ENCODE measurements at places on chromosomes 16 and 17. TPM values are rescaled to one million over a fixed set of nuclear protein-coding genes. Genes with fewer than 3 reads are reported as not detected.

GRCh38 chr16:85819245-85819644, 19.8 kb downstream of the COX4I1 start:
- peak; percentile 73 for DNase-seq
- H3K4me3 ChIP-seq, result no peak overlapping the region
- no peaks in the 10 kb centered on the region for H3K27me3 ChIP-seq
- no peak overlapping the region for H3K27ac ChIP-seq

GRCh38 chr17:68029512-68030215, 5.9 kb upstream of the KPNA2 start:
- H3K36me3 ChIP-seq, result no peaks in the 10 kb centered on the region
- no peaks in the 10 kb centered on the region for H3K27me3 ChIP-seq
- H3K27ac ChIP-seq, result no peak overlapping the region
- H3K4me1 ChIP-seq, result peaks cover 3% of the 10 kb centered on the region
- DNase-seq, result no peak

DNA sequence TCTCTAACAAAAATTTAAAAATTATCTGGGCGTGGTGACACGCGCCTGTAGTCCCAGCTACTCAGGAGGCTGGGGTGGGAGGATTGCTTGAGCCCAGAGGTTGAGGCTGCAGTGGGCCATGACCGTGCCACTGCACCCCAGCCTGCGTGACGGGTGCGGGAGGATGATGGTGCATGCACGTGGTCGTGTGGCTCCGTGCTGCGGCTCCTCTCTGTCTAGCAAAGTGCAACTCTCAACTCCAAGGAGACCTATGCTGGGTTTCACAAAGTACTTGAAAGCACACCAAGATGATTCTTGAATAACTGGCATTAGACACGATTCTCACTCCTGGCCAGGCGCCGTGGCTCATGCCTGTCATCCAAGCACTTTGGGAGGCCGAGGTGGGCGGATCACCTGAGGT, 25.8 kb downstream of the NXN start:
- no peak for DNase-seq
- H3K27me3 ChIP-seq, result no peaks in the 10 kb centered on the region
- no peak overlapping the region for H3K27ac ChIP-seq
- no peak overlapping the region for H3K4me3 ChIP-seq

DNA sequence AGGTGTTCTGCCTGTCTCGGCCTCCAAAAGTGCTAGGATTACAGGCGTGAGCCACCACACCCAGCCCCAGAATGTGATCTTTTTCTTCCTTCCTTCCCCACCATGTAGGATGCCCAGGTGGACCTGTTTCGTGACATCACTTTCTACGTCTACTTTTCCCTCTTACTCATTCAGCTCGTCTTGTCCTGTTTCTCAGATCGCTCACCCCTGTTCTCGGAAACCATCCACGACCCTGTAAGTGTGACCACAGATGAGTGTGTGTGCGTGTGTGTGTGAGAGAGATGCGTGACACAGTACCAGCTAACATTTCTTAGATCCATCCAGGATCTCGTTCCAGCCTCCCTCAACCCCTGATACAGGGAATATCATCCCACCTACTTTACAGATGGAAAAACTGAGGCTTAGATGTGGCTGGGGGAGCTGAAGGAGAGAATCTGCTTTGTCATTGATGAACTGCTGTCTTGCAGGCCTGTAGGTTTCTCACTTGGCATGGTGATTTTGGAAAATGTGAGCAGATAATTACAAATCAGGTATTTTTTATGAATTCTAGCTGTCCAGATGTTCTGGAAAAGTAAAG, 67.1 kb downstream of the ABCC1 start:
- DNase-seq, result no peak
- H3K36me3 ChIP-seq, result peaks cover 79% of the 10 kb centered on the region
- H3K4me1 ChIP-seq, result no peaks in the 10 kb centered on the region
- no peak overlapping the region for H3K4me3 ChIP-seq
- no peak overlapping the region for H3K27ac ChIP-seq
- H3K27me3 ChIP-seq, result no peaks in the 10 kb centered on the region

DNA sequence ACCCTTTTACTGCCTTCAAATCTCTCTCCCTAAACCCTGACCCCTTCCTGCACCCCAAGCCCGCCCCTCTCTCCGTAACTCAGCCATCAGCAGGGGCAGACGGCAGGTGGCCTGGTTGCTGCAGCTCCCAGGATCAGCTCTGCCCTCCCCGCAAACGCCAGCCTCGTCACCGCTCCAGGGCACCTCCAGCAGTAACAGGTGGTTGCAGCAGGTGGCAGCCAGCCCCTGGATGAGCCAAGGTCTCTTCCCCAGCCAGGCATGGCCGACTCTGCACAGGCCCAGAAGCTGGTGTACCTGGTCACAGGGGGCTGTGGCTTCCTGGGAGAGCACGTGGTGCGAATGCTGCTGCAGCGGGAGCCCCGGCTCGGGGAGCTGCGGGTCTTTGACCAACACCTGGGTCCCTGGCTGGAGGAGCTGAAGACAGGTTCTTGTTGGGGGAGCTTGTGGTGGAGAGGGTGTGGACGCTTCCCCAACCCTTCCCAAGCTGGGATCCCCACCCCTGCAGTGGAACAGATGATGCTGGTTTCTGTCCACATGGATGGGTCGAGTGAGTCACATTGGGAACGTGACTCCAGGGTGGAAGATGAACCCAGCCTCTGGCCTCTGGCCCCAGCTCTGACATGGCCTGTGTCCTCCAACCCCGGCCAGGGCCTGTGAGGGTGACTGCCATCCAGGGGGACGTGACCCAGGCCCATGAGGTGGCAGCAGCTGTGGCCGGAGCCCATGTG, 558 bp downstream of the HSD3B7 start:
- no peaks in the 10 kb centered on the region for H3K36me3 ChIP-seq
- H3K4me1 ChIP-seq, result no peaks in the 10 kb centered on the region
- no peak overlapping the region for H3K27ac ChIP-seq
- DNase-seq, result no peak

SLC47A1 gene
- 2.7 TPM for total RNA-seq

DNA sequence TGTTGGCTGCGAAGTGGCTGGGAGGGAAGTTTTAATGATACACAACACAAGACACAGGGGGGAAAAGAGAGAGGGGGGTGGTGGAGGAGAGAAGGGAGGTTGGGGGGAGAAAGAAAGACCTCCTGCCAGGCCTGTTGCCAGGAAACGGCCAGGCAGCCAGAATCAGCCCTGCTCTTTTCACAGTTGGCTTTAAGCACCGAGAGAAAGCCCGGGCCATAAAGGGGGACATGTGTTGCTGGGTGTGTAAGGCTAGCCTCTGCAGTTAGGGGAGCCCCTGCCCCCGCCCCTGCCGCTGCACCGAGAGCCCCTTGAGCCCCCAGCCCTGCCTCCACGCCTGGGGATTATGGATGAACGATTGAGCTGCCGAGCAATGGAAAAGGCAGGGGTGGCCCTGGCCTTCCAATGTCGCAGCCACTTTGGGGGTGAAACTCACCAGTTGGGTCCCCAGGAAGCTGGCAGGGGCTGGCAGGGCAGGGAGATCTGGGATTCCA, 13.9 kb upstream of the WNT3 start:
- H3K27ac ChIP-seq, result no peak overlapping the region
- no peak overlapping the region for H3K4me3 ChIP-seq
- H3K4me1 ChIP-seq, result no peaks in the 10 kb centered on the region
- H3K36me3 ChIP-seq, result no peaks in the 10 kb centered on the region
- DNase-seq, result no peak
- H3K27me3 ChIP-seq, result no peaks in the 10 kb centered on the region

DNA sequence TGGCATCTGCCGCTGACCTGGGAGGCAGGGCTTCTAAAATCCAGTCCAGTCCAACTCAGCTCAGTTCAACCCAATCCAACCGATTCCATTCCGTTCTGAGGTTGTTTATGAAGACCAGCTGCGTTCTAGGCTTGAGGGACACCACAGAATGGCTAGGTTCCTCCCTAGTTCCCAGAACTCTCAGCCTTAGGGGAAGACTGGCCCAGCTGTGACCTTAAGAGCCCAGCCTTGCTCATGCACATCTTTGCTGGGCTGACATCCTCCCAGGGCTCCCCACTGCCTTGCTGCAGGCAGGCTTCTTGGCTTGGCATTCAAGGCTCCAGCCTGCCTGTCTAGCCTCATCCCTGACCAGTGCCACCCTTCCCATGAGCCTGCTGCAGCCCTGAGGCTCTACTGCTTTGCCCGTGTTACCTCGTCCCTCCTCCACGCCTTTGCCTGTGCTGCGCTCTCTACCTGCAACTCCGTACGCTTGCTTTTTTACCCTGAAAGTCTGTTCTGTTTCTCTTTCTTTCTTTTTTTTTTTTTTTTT, 7.9 kb downstream of the SLC12A3 start:
- no peaks in the 10 kb centered on the region for H3K27me3 ChIP-seq
- no peak for DNase-seq
- H3K27ac ChIP-seq, result no peak overlapping the region
- H3K4me3 ChIP-seq, result no peak overlapping the region
- no peaks in the 10 kb centered on the region for H3K4me1 ChIP-seq

USP32 gene
- 58.1 TPM for total RNA-seq

- H3K36me3 ChIP-seq, result no peaks in the 10 kb centered on the region
- H3K4me1 ChIP-seq, result no peaks in the 10 kb centered on the region
- H3K27ac ChIP-seq, result no peak overlapping the region
- no peaks in the 10 kb centered on the region for H3K27me3 ChIP-seq
- no peak overlapping the region for H3K4me3 ChIP-seq
- DNase-seq, result no peak
These were observed 79.0 kb upstream of the CDC42EP4 start for GRCh38 chr17:73390851-73391250.

SLC52A1 gene
- total RNA-seq, result 0.37 TPM

DNA sequence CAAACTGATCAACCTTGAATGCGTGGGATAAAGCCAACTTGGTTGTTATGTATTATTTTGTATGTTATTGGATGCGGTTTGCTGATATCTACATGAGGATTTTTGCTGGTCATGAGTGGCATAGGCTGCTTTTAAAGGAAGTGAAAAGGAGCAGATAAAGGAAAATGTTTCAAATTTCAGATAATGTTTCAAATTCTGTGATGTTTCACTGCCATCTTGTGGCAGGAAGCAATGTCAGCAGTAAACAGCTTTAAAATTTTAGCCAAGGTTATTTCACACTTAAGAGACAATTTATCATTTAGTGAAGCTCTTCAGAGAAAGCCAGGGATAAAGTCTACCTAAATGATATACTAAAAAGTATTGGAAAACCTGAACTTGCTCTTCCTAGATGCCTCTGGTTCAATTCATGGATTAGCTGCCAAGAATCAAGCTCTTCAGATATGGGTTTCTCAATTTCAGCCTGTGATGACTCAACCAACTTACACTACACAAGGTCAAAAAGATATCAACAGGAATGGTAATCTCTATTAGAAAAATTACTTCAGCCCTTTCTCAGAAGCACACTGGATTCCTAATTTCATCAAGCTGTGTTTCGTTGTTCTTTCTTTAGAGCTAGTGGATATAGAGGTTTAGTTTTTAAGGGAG, 136.0 kb upstream of the C17orf78 start:
- no peaks in the 10 kb centered on the region for H3K4me1 ChIP-seq
- H3K27me3 ChIP-seq, result no peaks in the 10 kb centered on the region
- H3K36me3 ChIP-seq, result peaks cover 32% of the 10 kb centered on the region
- no peak overlapping the region for H3K4me3 ChIP-seq

DNA sequence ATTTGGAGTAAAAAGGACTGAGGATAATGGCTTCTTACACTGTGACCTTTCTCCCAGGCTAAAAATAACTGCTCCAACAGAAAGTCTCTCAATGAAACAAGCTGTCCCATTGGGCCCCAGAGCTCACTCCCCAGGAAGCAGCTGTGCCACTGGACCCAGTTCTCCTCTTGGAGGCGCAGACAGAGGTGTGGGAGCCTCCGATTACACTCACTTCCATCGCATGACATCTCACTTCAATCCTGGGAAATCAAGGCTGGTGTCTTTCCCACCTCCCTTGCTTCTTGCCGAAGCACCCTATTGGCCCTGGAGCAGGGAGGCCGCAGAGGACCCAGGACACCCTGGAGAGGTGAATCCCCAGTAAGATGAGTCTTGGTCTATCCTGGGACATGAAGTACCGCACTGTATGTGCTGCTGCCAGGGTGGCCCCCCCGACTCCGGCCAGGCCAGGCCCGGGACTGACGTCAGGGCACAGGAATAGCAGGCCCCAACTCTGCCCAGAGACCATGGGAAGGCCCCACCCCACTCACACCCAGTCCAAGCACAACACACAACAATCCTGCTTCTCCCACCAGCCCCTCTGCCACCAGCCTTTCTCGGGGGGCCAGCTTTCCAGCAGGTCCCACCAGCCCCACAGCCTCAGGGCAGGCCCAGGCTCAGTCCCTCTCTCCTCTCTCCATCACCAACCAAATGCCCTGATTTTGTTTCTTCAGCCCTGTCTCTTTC, 29.5 kb downstream of the SRL start:
- no peak overlapping the region for H3K27ac ChIP-seq
- no peak overlapping the region for H3K4me3 ChIP-seq
- no peaks in the 10 kb centered on the region for H3K36me3 ChIP-seq
- DNase-seq, result no peak

TRAPPC2L gene
- 73.4 TPM for total RNA-seq

DNA sequence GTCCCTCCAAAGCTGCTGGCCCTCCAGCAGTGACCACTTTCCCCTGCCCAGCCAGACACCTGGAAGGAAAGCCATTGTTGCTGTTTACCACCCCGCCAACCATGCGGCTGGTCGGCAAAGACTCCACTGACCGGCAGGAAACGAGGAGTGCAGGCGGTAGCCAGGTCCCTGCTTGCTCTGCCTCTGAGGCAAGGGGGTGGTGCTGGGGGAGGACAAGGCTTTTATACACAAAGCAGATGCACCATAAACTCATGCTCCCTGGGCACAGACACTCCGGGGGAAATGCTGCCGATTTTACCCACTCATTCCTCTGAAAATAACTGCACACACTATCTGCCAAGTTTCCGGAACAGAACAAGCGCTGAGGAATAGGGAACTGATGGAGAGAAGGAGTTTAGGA, 62.8 kb upstream of the GRIN2A start:
- no peaks in the 10 kb centered on the region for H3K4me1 ChIP-seq
- no peak overlapping the region for H3K27ac ChIP-seq
- H3K4me3 ChIP-seq, result no peak overlapping the region
- H3K36me3 ChIP-seq, result no peaks in the 10 kb centered on the region
- no peak for DNase-seq

DNA sequence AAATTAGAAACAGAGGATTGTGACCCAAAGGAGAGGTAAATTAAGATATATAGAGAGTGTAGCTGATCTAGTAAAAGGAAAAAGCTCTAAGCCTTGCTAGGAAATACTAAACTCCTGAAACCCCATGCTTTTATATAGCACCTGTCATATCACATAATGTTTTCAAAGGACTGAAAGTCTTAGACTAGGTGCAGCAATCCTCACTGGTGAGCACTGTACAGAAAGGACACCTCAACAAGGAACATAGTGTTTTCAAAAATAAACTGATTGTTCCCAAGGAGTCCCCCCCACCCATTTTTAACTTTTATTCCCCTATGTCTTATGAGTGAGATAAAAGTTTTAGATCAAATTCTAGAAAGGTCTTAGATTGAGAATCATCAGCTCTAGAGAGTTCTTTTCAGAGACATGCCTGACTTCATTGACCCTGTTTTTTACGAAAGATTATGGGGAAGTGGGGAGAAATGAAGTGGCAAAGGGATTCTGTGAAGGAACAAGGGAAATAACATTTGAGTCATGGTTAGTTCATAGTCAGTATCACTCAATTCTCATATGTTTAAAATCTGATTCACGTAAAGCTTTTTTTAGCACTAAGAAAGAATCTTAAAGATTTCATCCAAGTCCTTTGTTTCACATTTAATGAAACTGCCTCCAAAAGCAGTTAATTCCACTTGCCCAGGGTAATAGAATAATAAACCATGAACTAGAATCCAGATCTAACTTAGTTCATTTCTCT, 166.4 kb downstream of the CYB561 start:
- no peak overlapping the region for H3K27ac ChIP-seq
- H3K36me3 ChIP-seq, result no peaks in the 10 kb centered on the region
- H3K4me3 ChIP-seq, result no peak overlapping the region
- no peaks in the 10 kb centered on the region for H3K27me3 ChIP-seq

GRCh38 chr17:8472663-8473062, 37.0 kb downstream of the NDEL1 start:
- no peak overlapping the region for H3K4me3 ChIP-seq
- no peak overlapping the region for H3K27ac ChIP-seq
- no peaks in the 10 kb centered on the region for H3K4me1 ChIP-seq
- DNase-seq, result no peak
- no peaks in the 10 kb centered on the region for H3K27me3 ChIP-seq

All from naive thymus-derived CD4-positive, alpha-beta T cell (primary cell).